Naive thymus-derived CD4-positive, alpha-beta T cell (primary cell): ENCODE measurements at places on chromosomes 2 and 18. TPM values are rescaled to one million over a fixed set of nuclear protein-coding genes. Genes with fewer than 3 reads are reported as not detected.

PSMG2 gene
- total RNA-seq: 59.9 TPM

SP100 gene
- 214 TPM for total RNA-seq

PARD3B gene
- total RNA-seq: 0.33 and 0.41 TPM in 2 replicates

ATP8B1 gene
- not detected for total RNA-seq

NTSR2 gene
- not detected for total RNA-seq

WNT6 gene
- 0.22 TPM for total RNA-seq

TMEFF2 gene
- total RNA-seq: not detected

DNA sequence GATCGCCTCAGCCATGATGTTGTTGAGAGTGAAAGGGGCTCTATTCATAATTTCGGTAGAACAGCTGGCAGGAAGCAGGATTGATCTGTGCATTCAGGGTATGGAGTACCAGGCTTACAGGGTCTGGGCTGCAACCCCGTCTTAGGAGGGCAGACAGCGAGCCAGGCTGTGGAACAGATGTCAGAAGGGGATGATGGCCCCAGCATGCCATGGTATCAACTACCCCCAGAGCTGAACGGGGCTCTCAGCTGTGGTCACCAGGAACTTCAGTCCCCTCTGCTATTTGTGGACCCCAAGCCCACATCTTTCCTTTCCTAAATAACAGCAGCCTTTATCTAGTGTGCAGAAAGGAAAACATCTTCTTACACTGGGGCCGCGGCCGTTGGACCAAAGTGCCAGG lies 422.2 kb upstream of the SALL3 start:
- DNase-seq: no peak

GRCh38 chr2:206915121-206915520 lies 24.2 kb upstream of the CPO start:
- no peak for DNase-seq

DNA sequence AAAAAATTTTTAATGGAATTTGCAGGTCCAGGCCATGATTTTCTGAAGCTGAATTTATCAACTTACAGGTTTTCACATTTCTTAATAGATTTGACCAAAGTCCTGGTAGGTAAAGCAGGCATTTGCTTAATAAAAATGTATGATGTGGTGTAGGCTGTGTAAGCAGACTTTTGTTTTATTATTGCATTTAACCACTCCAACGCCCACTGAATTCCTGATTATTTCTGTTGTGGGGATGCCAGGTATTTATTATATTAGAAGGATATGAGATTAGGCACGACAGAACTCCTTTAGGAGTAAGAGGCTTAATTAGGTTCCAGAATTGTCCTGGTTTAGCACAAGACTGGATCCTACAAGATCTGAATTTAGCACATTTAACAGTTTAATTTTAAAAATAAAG lies 111.1 kb downstream of the ADCYAP1 start:
- DNase-seq: no peak

DNA sequence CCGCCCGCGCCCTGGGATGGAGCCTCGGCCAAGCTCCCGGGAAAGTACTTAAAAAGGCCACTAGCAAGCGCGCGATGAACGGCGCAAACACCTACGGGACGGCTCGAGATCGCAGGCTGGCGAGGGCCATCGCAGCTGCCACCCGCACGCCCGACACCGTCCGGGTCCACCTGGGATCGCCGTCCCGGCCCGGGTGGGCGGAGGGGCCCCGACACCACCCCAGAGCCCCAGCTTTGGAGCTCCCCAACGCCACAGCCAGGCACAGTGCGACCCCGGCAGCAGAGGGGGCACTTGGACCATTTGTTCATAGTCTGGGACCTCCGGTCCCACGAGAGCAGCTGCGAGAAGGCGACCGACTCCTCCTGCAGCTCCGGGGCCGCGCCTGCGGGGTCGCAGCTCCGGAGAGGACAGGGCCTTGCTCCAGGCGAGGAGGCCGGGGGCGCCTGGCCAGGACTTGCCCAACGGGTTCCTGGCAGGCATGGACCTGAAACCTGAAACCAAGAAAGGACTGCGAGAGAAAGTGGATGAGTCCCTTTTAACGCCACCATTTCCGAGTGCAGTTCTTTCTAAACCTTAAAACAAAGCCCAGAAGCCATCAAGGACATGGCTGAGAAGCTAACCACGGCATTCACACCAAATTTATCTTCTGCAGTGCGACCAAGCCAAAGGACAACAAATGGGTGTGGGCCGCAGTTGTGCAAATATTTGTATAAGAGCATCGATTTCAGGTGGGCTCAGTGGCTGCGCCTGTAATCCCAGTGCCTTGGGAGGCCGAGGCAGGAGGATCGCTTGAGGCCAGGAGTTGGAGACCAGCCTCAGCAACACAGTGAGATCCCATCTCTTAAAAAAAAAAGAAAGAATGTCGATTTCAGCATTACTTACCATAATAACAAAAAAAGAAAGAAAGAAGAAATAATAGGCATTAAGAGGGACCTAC lies 54.0 kb upstream of the IMP4 start:
- no peak for DNase-seq

DNA sequence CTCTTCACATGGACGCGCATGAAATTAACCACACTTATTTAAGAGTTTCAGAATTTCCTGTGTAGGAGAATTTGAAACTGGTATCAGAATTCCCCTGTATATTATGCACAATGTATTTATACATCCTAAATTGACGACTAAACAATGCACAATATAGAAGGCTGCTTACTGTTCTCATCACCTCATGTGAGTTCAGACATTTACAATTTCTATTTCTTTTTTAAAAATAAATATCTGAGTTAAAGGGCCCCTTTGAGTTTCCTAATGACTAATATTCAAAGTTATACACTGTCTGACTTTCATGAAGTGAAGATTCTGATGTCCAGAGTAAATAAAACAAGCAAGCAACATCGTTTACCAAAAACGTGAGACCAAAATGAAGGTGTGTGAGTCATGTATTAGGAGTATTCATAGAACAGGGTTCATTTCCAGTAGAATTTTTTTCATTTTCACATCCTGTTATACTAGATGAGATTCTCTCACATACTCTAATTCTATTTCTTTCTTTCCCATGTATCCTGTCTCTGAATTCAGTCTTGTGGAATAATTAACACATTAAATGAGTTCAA lies 406.2 kb downstream of the NUP35 start:
- DNase-seq: no peak

DNA sequence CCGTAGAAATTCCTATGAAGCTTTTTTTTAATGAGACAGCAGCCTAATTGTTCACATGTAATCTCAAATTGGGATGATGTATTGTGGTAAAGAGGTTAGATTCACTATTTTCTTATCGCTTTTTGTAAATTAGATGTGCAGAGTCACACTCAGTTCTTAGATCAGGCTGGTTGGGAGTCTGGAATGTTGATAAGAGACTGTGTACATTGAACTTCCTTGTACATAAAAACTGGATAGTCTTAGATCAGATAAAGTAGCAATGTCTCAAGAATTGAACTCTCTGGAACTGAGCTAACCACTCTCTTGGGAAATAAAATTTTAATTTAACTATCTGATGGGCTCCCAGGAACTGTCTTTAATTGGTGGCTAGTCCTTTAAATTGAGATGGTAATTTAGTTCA lies 108.1 kb upstream of the MSTN start:
- DNase-seq: no peak

- DNase-seq: no peak
Observed at GRCh38 chr2:206230060-206230762, 44.3 kb upstream of the ZDBF2 start.

- DNase-seq: no peak
Observed at GRCh38 chr2:11866358-11867335, 120.2 kb downstream of the LPIN1 start.

DNA sequence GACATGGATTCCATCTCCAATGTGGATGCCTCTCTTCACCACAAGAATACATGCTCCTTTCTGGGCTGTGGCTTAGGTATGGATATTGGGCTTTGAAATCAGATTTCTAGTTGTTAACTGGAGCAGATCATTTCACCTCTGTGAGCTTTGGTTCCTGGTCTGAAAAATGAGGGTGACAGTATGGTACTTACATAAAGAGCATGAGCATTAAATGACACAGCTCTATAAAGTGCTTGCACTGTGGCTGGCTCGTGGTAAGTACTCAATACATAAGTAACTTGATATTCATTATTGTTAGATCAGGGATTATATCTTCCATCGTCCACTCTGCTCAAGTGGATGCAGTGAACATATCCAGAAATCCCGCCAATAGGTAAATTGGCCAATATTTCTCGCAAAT lies 33.4 kb downstream of the ARHGAP25 start:
- no peak for DNase-seq

GRCh38 chr2:240024766-240025165 lies 376 bp downstream of the NDUFA10 start:
- no peak for DNase-seq

DNA sequence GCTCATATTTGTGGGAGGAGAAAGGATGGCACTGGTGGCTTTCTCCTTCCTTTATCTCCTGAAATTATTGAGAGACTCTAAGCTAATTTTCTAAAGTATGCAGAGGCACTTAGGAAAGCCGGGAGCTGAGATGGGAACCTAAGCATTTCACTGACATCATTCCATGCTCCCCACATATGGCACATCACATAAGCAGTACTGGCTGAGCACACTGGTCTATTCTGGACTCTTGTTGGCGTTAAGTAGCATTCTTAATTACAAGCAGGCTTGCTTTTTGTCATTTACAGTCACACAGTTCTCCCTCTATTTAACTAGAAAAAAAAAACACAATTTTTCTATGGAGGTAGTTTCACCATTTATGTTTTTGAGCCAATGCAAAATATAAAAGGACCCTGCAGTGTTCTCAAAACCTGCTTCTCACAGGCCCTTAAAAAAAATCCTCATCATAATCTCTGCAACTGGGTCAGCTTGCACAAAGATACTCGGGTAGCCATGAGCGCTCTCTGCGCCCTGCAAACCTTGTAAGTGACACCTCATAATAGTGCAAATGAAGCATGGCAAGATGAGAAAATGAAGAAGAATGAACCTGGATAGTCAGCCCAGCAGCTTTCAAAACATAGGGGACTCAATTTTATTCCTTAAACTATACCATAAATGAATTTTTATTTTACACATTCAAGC lies 688.6 kb downstream of the NRXN1 start:
- DNase-seq: no peak

GRCh38 chr2:96757477-96757860 lies 3.2 kb upstream of the CNNM4 start:
- no peak for DNase-seq

- no peak for DNase-seq
Observed at GRCh38 chr2:200616656-200617055, 30.8 kb downstream of the AOX1 start.

- no peak for DNase-seq
Observed at GRCh38 chr2:129722306-129723019, 257.0 kb upstream of the RAB6C start.

DNA sequence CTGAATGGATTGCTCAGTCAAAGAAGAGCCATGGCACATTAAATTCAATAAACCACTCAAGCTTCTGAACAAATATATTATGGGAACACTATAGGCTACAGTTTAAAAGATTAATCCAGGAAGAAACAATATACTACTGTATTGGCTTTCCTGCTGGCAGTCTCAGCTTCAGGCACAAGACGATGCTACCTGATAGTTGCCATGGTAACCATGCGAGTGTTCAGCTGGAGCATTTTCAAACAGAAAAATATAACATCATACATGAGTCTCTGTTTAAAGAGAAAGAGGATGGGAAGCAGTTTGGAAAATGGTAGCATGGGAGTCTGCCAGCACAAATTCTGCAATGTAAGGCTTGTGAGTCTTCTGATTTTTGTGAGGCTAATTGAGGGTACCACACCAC lies 65.9 kb upstream of the CPO start:
- DNase-seq: no peak
